ENCODE measurements at places on chromosomes 2 and 18.
A peak's percentile ranks its signal among the peaks of the same experiment; 100 is the strongest.

GRCh38 chr2:73268830-73269685 is 15.2 kb downstream of the FBXO41 start:
- DNase-seq: peak; percentile 47

- DNase-seq: no peak
Observed at GRCh38 chr2:172430678-172431077, 3.3 kb downstream of the ITGA6 start.

DNA sequence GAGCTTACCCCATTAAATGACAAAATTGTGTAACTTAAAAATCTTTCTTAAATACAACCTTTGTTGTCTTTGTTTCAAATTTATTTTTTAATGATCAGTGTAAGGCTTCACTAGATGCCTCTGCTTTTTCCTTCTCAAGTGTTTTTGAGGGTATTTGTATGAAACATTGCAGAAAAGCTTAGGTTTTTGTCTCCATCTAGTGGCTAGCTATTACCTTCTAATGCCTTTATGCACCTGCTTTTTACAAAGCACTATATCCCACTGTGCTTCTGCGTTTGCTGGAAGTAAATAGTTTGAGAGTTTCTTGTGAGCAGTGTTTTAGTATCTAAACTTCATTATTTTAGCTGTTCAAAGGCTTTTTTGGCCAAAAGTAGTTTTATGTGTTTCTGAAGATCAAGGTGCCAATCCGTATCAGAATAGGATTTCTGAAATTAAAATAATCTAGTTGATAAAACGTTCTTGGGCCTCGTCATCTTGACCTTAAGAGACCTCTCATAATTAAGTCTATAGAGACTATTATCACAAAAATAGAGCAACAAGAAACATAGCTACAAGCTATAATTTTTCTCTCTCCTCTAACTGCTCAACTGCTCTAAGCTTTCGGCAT is 47.0 kb downstream of the IWS1 start:
- DNase-seq: no peak

- no peak for DNase-seq
Observed at GRCh38 chr2:118913131-118913802, 28.7 kb upstream of the MARCO start.

- DNase-seq: no peak
Observed at GRCh38 chr18:45666520-45666919, 51.2 kb downstream of the SLC14A2 start.

- DNase-seq: no peak
Observed at GRCh38 chr2:201882353-201883090, 76.2 kb downstream of the CDK15 start.

- DNase-seq: no peak
Observed at GRCh38 chr2:112686348-112687217, 34.2 kb upstream of the NT5DC4 start.

DNA sequence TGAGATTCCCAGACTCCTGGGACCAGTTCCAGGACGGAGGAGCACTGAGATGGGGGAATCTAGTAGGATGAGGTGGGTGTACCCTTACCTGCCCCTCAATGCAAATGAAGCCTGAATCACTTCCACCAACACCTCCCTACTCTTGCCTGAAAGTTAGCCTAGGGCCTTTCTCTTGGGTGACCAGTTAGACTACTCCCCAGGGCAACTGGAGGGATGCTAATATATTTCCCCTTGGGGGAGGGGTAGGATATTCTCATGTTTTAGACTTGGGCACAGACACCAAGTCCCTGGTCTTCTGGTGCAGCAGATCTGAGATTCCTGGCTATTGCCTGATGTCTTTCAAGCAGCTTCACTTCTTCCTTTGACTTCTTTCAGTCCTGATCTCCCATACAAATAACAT is 334.5 kb downstream of the ALK start:
- no peak for DNase-seq

GRCh38 chr2:171893824-171894611 is at the start of gene SLC25A12:
TSS of gene SLC25A12 (minus strand) at chr2:171894244. CDS start at chr2:171894214, 30 bp downstream.
- peak; percentile 33 for DNase-seq

GRCh38 chr2:100352521-100352920 is 30.2 kb upstream of the LONRF2 start:
- DNase-seq: no peak

- no peak for DNase-seq
Observed at GRCh38 chr2:19649142-19649541, 252.6 kb downstream of the TTC32 start.

DNA sequence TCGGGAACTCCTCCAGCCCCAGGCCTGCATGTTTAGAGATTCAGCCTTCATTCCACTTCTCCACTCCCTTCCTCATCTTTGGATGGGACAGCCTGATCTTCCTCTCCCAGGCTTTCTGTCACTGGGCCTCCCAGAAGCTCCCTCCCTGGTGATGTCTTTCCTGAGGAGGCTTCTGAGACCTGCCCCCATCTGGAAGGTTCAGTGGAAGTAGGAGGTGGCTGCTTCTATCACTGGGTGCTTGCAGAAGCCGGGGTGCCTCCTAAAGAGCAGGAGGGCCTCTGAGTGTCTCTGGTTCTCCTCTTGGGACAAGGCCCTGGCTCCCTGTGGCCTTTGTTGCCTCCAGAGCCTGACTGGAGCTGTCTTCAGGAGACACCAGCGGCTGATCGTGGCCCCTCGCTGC is 108.7 kb downstream of the CELF4 start:
- DNase-seq: no peak

GRCh38 chr2:107215401-107216350 is 329.7 kb upstream of the ST6GAL2 start:
- no peak for DNase-seq

DNA sequence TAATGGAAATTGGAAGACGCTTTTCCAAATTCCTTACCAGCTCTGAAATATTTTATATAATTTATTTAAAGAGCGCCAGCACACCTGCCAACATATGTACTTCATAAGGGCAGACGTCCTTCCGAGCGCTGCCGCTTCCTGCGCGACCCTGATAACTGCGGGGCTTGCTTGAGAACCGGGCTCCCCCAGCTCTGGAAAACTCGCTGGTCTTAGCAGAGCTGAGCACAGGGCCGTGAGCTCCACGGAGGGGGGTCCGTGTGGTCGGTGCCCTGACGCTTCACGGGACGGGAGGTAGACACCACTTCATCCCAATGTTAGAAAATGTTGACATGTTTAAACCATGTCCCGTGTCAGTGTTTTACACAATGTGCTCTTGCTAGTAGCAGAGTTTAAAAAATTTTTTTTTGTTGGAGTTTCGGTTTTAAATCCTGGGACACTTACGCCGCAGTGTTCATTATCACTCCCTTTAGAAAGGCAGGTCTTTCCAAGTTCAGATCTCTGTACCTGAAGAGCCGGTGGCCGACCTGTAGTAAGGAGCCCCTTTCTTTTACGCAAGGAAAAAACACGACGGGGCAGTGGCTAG is 1.6 kb downstream of the NFATC1 start:
- DNase-seq: no peak

GRCh38 chr2:236180076-236180816 is 12.1 kb upstream of the GBX2 start:
- DNase-seq: no peak

DNA sequence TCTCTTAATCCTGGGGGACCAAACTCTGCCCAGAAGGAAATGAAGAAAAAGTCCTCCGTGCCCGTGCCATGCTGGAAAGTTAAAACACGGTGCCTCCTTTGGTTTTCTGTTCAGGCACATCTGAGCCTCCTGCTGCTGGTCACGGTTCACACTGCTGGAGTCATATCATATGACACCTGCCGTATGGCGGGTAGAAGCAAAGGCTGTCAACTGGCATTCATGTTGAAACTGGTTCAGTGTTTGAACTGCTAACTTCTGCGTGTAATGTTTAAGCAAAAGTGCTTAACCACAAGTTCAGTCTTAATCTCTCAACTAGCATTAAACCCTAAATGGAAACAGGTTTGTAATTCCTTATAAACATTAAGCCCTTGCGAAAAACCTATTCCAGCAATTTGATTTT is 3.1 kb downstream of the STK39 start:
- DNase-seq: no peak

DNA sequence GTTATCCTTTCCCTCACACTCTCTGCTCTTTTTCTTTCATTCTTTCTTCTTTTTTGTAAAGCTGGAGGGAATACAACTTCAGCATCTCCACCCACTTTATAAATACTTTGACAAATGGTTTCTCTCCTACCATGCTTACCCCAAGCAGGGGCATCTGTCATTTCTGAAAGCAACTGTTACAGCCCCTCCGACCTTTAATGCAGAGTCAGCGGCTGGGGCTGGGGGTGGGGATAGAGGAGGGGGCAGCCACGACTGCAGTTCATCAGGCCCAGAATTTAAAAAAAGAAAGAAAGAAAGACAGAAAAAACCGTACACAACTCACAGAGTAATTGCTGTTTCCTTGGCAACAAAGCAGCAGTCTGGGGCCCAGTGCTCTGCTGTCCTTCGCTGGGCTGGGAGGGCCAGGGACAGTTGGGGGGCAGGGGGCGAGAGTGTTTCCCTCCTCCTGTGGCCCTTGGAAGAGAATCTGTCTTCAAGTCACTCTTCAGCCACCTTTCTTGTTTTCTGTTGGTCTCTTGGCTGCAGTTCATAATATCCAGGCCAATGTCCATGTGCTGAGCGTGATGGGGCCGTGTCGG is 53.8 kb downstream of the CELF4 start:
- DNase-seq: no peak

- DNase-seq: no peak
Observed at GRCh38 chr2:200405599-200406298, 99.3 kb downstream of the SPATS2L start.
